ENCODE measurements at places on chromosomes 5 and 9. TPM values are rescaled to one million over a fixed set of nuclear protein-coding genes. Genes with fewer than 3 reads are reported as not detected.

GRCh38 chr5:34630596-34630995 is 25.5 kb upstream of the RAI14 start:
- H3K27ac ChIP-seq, result no peak overlapping the region
- H3K4me3 ChIP-seq, result no peak overlapping the region
- no peaks in the 10 kb centered on the region for H3K36me3 ChIP-seq
- DNase-seq, result no peak
- no peaks in the 10 kb centered on the region for H3K27me3 ChIP-seq

DNA sequence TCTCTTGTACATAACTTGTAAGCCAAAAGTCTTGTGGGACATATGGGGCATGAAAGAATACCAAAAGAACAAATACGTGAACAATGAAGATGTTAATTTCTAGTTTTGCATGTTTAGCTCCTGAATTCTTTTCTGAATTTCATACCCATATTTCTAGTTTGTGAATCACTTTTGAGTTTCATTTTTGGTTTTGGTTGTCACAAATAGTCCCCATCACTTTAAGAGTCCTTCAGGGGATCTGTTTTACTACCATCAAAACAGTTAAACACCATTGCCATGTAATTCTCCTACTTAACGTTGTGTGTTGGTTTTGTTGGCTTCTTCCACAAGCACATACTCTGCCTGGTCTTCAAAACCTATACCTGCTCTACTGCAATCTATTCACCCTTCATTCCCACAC is 27.0 kb downstream of the VCAN start:
- peaks cover 2% of the 10 kb centered on the region for H3K36me3 ChIP-seq
- no peak overlapping the region for H3K27ac ChIP-seq
- no peaks in the 10 kb centered on the region for H3K4me1 ChIP-seq
- DNase-seq, result no peak
- no peak overlapping the region for H3K4me3 ChIP-seq
- no peaks in the 10 kb centered on the region for H3K27me3 ChIP-seq

GRCh38 chr5:179300581-179301180 is 44.6 kb downstream of the ADAMTS2 start:
- no peaks in the 10 kb centered on the region for H3K27me3 ChIP-seq
- no peak overlapping the region for H3K27ac ChIP-seq
- H3K4me3 ChIP-seq, result no peak overlapping the region
- H3K36me3 ChIP-seq, result no peaks in the 10 kb centered on the region
- DNase-seq, result peak; percentile 82

DNA sequence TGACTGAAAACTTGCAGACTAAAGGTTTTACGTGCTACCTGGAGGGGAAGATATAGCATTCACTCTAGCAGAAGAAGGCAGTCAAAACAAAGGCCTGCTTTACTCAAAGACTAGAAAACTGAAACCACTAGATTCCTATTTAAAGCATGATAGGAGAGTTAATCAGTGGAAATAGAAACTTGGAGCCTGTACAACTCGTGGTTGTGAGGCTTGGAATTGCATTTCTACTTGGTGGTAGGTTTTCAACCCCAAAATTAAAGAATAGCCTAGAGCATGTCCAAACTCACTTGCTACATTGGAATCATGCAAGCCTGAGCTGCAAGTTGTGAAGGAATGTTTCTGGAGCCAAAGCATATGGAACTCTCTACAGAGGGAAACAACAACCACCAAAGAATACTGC is 1526.4 kb upstream of the NUDT12 start:
- H3K4me3 ChIP-seq, result no peak overlapping the region
- H3K27ac ChIP-seq, result no peak overlapping the region
- DNase-seq, result no peak
- H3K36me3 ChIP-seq, result no peaks in the 10 kb centered on the region
- H3K27me3 ChIP-seq, result no peaks in the 10 kb centered on the region
- H3K4me1 ChIP-seq, result no peaks in the 10 kb centered on the region

DNA sequence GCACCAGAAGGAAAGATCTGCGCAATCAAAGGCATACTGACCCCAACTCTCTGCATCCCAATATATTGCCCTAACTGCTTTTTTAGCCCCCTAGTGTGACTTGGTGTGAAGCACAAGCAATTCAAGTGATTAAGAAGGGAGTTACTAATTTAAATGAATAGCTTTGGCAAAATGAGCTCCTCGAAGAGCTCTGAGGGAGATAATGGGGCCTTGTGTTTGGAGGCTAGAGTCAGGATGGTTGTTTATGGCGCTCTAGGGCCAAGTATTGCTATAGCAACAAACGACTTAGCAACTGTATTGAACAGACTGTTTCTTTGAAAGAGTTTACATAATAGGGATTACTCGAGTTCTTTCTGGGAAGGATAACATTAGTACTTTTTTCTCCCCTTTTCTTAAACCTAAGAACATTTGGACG is 11.5 kb upstream of the C5orf58 start:
- no peaks in the 10 kb centered on the region for H3K36me3 ChIP-seq
- no peak for DNase-seq
- H3K27ac ChIP-seq, result no peak overlapping the region
- H3K4me1 ChIP-seq, result no peaks in the 10 kb centered on the region

The F12 gene
- 4.2 TPM for total RNA-seq
